ENCODE measurements at places on chromosomes 12 and 14.
A peak's percentile ranks its signal among the peaks of the same experiment; 100 is the strongest.

DNA sequence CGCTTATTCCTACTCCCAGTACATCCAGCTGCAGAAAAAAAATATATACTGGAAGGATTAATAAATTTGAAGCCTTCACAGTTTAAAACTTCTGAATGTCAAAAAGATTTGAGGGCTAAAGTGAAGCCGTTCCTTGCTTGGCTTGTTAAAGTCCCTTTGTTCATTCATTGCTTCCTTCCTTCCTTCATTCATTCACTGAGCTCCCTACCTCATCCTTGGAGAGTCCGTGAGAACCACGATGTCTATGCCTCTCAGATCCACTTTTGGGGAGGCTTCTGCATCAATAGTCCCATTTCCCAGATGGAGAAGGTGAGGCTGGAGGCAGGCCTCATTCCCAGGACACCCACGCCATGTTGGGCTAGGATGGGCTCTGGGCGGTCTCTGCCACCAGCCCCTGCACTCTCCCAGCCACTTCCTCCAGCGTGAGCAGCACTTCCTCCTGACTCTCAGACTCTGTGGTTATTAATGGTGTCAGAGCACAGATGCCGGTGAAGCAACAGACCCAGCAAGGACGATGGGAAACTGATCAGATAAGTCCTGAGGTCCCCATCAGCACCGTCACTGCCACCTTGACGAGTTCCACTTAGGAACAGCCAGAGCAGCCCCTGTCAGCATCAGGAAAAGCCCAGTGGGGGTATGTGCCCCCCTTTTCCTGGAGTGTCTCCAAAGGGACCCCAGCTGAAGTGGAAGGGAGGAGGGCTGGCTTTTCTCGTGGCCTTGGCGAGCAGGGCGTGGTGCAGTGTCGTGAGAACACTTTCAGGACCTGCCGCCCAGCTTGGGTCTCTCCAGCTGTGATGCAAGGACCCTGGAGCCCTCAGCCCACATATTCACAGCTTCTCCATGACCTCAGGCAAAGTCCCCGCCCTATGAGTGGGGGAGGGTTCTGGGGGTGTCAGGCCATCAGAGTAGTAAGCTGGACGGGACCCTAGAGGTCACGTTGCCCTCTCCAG lies 21.2 kb downstream of the ASB2 start:
- no peak for DNase-seq

DNA sequence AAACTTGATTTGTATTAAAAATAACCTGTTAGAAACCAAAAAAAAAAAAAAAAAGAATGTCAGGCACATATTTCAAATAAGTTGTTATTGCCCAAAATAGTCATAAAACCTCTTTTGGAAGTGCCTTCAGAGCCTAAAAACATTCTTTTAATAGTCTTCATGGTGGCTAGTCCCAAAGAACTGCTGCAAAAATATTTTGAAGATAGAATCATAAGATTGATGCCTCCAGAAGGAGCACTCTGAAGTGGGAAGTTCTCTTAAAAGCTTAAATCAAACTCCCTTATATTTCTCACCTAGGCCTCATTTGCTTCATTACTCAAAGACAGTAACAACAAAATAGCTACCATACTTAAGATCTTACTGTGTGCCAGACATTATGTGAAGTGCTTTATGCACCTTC lies 27.2 kb upstream of the NT5DC3 start:
- no peak for DNase-seq

DNA sequence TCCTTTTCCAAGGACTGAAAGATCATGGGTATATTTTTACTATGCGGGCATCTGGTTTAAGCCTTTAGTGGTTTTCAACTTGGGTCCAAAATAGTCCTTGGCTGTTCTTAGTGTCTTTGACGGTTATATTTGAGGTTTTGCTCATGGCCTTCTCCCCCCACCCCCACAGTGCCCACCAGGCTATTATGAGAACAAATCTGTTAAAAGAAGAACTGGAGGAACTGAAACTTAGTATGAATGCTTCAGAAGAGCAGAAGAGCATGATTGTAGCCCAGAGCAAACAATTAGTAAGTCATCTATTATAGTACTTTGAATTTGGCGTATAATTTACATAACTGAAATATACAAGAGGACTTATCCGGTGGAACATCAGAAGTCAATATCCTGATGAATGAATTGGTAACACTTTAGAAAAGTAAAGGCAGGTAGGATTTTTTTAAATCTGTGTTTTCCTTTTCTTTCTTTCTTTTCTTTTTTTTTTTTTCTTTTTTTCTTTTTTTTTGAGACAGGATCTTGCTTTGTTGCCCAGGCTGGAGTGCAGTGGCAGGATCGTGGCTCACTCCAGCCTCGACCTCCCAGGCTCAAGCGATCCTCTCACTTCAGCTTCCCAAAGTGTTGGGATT lies 71.8 kb upstream of the BCAT1 start:
- DNase-seq: no peak

DNA sequence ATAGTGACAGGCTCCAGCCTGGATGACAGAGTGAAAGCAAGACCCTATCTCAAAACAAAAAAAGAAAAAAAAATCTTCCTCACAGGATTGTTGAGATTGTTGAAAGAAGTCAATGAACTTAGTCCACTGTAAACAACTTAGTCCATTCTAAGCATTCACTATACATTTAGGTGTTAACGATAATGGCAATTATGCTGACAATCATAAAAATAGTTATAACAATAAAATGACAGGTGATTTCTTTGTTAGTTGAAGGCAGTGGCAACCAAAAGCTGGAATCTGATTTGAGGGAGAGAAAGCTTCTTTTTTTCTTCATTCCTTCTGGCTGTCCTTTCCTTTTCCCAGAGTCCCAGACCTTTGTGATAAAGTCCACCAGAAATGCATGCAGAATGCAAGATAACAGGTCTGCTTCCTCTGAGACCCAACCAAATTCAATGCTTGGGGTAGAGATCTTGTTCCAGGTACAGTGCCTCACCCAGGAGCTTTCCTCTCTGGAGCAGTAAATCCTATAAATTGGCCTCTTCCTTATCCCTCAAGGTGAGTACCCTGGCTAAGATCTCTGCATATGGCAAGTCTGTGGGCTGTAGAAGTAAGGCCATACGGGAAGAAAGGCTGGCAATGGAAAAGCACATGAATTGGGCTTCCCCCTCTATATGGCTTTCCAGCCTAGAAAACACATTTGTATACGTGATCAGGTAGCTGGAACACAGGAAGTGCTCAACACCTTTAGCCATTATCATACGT lies 52.5 kb downstream of the PAX9 start:
- DNase-seq: no peak

DNA sequence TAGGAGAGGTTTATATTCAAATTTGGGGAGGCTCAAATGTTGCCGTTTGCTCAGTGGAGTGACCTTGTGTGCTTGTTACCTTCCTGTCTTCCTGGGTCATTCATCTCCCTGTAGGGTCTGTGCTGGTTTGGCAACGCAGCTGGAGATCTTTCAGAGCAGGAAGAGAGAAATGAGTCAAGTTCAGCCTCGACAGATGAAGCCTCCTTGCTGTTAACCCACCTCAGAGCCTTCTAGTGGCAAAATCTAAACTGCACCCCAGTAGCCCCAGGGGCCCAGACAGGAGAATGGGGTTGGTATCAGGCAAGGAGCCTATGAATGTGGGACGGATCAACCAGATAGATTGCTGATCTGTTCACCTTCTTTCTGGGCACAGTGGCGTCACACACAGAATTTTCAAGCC lies 999.3 kb downstream of the VRK1 start:
- DNase-seq: no peak

- DNase-seq: no peak
Observed at GRCh38 chr12:33708935-33709334, 269.3 kb upstream of the SYT10 start.

DNA sequence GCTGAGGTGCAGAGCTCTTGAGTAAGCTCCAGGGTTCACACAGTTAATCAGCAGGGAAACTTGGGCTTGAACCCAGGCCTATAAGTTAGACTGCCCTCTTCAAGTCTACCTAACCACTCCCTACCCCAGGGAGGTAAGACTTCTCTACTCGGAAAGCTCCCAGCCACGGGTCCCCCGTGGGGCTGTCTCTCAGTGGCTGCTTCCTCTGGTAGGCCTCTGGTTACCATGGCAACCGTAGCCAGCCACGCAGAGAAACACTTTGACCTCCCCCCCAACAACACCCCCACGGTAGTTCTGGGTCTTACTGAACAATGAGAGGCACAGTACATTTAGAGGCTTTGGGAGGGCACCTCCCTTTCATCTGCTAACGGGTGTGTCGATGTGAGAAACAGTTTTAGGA lies 245.2 kb downstream of the AACS start:
- DNase-seq: no peak

DNA sequence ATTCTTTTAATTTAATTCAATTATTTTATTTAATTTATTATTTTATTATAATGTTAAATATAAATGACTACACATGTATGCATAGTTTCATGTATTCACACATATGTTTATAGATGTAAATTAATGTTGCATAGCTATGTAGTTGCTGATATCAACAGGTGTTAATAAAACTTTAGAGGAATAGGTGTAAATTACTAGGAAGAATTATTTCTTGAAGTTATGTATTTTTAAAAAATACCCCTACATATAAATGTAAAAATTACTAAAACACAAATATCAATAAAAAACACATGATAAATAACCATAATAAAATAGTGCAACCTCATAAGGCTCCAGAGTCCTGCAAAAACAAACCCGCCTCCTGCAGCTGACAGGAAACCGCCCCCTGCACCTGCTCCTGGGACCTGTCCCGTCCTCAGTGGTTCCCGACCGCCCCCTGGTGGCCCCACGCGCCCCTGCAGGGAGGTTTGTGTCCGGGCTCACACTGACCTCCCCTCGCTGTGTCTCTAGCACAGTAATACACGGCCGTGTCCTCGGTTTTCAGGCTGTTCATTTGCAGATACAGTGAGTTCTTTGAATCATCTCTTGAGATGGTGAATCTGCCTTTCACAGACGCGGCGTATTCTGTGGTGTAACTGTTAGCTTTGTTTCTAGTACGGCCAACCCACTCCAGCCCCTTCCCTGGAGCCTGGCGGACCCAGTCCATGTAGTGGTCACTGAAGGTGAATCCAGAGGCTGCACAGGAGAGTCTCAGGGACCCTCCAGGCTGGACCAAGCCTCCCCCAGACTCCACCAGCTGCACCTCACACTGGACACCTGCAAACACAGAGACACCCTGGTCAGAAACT lies 1264.0 kb downstream of the TMEM121 start:
- DNase-seq: peak; percentile 45

All from dorsolateral prefrontal cortex (tissue), 122 donors.